ENCODE measurements at places on chromosomes 6 and 20.

- DNase-seq = no peak
Measured at GRCh38 chr6:100347901-100348550, 116.7 kb downstream of the SIM1 start.

DNA sequence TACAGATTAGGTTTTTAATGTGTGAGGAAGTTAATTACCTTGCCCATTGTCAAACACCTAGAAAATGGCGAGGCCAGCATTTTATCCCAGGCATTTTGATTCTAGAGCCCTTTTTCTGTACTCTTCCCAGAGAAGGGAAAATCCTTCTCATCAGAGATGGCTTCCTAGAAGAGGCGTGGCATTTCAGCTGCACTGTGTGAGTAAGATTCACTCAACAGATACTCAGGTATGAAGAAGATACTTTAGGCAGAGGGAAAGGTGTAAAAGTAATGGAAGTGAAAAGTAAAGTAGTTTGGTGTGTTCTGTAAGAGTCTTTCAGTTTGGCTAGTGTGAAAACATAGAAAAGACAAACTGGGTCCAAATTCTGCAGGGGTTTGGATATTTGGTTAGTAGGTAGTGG lies 113.8 kb downstream of the MAP3K4 start:
- DNase-seq = no peak

GRCh38 chr20:50240092-50240491 lies 49.5 kb downstream of the CEBPB start:
- DNase-seq = no peak

- no peak for DNase-seq
Measured at GRCh38 chr6:69044534-69044933, 409.5 kb downstream of the ADGRB3 start.

- DNase-seq = no peak
Measured at GRCh38 chr6:104003803-104004516, 855.8 kb downstream of the HACE1 start.

DNA sequence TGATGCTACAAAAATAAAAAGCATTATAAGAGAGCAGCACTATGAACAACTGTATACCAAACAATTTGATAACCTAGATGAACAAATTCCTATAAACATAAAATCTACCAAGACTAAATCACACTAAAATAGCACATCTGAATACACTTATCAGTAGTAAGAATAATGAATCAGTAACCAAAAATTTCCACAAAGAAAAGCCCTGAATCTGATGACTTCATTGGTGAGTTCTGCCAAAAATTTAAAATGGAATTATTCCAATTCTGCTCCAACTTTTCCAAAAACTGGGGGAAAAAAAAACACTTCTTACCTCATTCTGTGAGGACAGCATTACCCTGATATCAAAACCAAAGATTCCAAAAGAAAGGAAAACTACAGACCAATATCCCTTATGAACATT lies 206.2 kb downstream of the WDR27 start:
- DNase-seq = no peak

DNA sequence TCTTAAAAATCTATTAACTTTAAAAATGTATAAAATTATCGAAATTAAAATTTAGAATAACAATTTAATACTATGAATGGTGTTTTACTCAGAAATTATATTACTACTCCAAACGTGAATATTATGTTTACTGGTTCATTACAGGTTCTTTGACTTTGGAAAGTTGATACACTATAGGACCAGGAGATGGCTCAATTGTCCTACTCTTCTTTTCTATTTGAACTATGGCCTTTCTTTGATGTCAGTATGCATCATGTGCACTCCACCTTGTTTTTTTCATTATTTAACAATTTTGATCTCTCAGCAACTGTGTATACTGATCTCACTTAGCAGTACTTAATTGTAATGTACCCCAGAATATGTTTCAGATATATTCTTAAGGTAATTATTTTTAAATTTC lies 391.5 kb upstream of the MANEA start:
- no peak for DNase-seq
